Osteocyte (in vitro differentiated cells): ENCODE measurements at places on chromosomes 7 and 10.

DNA sequence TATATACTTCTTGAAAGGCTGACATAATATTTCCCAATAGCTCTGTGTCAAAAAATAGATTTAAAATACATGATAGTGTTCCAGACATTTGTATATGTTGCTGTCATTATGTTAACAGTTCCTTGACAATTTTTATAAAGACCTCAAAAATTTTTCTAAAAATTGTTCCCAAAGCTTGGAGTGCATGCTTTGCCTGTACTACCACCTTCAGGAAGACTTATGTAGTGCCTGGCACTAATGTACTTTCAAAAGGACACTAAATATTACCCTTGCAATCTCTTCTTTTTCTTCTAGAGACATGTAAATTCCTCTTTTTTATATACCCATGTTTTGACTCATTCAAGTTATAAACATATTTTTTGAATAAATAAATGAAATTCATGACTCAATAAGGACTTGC lies 48.0 kb upstream of the SP8 start:
- no peak for DNase-seq

DNA sequence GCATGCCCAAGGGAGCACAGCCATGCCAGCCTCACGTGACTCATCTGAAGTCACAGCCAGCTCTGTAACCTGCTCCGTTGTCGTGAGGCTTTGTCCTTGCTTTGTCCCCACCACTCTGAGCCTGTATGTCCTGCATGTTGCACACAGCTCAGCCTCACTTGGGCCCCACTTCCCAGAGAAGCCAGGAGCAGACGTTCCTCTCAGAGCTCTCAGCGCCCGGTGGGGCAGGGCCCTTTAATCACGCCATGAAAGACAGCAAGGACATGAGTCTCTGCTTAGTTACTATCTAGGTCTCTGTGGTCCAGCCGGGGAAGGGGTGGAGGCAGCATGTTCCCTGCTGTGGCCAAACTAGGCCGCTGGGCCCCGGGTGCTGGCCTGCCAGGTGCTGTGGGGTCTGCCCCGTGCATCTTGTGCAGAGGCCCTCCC lies 127.4 kb upstream of the FAM20C start:
- no peak for DNase-seq

DNA sequence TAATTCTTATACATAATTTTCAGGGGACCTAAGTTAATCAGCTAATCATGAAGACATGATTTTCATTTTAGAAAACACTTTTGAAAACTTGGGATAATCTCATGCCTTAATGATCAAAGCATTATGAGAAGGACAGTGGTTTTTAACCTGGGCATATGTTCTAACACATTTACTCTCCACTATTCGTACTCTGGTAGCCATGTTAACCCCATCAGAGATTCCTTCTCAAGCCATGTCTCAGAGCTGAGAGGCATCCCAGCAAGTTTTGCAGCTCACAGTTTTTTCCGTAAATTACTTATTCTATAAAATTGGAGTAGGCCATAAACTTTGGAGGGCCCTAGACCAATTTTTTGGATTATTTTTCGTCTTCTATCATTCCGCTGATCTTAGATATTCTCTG lies 15.7 kb downstream of the AKR1C1 start:
- DNase-seq = no peak

DNA sequence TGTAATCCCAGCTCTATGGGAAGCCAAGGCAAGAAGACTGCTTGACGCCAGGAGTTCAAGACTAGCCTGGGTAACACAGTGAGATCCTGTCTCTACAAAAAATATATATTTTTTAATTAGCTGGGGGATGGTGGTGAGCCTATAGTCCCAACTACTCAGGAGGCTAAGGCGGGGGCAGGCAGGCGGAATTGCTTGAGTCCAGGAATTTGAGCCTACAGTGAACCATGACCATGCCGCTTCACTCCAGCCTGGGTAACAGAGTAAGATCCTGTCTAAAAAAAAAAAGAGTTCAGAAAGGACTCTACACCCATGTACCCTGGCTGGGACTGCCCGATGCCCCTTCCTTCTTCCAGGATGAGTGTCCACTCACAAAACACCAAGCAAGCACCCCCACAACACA lies 648.7 kb downstream of the PARD3 start:
- no peak for DNase-seq

GRCh38 chr10:92848037-92848440 lies 281 bp upstream of the EXOC6 start:
- no peak for DNase-seq

DNA sequence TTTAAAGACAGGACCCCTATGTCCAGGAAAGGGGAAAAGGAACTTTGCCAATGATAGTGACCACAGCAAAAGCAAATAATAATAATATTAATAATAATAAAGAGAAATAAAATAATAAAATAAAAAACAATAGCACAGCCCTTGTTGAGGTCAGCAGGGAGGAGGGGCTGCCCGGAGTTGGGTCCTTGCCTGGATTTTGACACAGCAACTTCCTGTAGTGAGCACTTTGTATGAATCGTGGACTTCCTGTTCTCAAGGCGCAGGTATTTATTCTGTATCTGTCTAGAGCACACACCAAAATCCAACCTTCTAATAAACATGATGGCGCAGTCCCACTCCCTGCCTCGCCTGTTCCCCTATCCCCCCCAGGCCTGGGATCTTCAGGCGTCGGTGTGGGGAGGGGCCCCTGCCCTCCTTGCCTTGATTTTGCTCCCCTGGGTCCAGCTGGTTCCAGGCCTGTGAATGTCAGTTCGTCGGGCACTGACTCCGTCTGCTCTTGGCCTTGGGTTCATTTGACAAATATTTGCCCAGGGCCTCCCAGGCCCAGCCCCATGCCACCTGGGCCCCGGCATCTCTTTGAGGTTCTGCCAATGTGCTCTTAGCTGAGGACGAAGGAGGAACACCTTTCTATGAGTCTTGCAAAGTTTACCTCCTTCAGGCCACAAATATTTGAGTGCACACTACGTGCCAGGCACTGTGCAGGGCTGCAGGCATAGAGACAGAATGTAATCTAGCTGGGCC lies 13.9 kb downstream of the TRIM8 start:
- no peak for DNase-seq

GRCh38 chr10:93280699-93281366 lies 201.3 kb downstream of the MYOF start:
- no peak for DNase-seq

DNA sequence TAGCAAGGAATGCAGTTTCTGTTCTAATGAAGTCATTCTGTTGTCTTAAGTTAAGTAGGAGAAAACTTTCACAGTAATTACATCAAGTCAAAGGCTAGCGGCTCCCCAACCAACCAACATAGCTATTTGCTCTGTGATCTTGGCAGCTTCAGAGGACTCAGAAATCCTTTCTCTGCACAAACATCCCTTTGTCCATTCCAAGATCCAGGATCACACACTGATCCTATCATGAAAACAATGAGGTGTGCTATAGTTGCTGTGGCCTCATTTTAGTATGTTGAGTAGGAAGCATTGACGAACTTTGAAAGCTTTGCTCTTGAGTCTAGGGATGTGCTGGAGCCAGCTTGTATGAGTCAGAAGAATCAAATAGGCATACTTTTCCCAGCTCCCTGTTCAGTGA lies 218.2 kb upstream of the PRSS58 start:
- DNase-seq = no peak

DNA sequence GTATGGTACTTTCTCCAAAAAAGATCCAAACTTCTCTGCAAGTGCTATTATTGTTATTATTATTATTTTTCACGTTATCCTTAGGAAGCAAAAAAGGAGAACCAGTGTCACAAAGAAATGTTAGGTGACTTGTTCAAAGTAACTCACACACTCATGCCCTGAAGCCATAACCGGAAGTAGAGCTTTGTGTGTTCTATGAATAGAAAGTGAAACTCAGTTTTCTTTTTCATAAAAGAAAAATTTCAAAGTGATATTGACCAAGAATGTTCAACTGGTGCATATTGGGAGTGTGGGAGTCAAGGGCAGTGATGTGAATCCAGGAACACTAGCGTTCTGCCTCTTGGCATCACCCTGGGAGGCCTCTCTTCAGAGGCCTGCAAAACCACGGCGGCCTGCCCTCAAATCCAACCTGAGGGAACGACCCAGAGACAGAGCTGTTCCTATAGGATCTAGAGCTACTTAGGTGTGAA lies 106.1 kb downstream of the PRKCQ start:
- DNase-seq = no peak

GRCh38 chr10:78520737-78521430 lies 487.2 kb downstream of the RPS24 start:
- DNase-seq = peak; percentile 63

- no peak for DNase-seq
Measured at GRCh38 chr7:157547611-157548010, 210.8 kb downstream of the DNAJB6 start.

- no peak for DNase-seq
Measured at GRCh38 chr7:673681-674453, 52.6 kb upstream of the DNAAF5 start.

GRCh38 chr7:1013581-1013980 lies 30.6 kb downstream of the CYP2W1 start:
- DNase-seq = no peak

- no peak for DNase-seq
Measured at GRCh38 chr10:99143651-99144050, 92.0 kb downstream of the HPSE2 start.

GRCh38 chr10:87064651-87065050 lies 30.0 kb downstream of the GLUD1 start:
- DNase-seq = no peak

GRCh38 chr7:45679516-45679915 lies 105.3 kb downstream of the ADCY1 start:
- peak; percentile 48 for DNase-seq

GRCh38 chr7:75756991-75757676 lies 14.9 kb downstream of the CCL26 start:
- no peak for DNase-seq

DNA sequence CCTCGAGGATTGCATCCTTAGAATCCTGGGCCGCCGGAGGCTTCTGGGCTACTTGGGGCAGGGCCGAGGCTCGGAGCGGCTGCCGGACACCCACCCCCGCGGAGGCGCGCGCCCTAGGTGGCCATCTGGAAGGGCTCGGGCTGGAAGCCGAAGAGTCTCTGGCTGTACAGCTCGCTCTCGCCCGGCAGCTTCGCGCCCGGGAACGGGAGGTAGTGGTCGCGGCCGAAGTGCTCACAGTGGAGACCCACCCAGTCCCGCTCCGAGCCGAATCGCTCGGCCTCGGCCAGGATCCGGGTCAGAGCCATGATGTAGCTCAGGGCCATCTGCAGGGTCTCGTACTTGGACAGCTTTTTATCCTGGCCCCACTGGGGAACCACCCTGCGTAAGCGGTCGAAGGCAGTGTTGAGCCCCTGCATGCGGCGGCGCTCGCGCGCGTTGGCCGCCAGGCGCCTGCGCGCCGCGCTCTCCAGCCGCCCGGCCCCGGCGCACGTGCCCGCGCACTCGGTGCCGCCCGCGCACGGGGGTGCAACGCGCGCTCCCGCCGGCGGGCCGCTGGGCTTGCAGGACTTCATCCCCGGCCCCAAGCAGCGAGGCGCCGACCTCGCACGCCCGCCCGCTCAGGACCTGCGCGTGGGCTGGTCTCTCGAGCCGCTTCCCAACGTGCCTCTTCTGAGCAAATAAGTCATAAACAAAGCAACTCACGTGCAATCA lies 652 bp downstream of the ATOH7 start:
- peak; percentile 89 for DNase-seq

GRCh38 chr10:14603534-14604102 lies 171.1 kb downstream of the FAM107B start:
- no peak for DNase-seq

GRCh38 chr7:99102361-99102760 lies 41.5 kb downstream of the SMURF1 start:
- no peak for DNase-seq

DNA sequence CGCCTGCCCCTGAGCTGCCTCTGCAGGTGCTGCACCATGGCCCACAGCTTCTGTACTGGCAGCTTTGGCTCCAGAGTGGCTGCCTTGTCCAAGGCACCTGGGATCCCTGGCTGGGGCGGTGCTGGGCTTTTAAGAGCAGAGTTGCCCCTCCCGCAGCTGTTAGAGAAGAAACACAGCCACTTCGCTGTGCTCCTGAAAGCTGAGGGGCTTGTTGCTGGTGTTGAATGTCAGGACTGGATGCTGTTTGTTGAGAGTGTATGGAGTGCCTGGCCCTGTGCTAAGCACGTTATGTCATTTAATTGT lies 6.2 kb downstream of the FAM241B start:
- no peak for DNase-seq

DNA sequence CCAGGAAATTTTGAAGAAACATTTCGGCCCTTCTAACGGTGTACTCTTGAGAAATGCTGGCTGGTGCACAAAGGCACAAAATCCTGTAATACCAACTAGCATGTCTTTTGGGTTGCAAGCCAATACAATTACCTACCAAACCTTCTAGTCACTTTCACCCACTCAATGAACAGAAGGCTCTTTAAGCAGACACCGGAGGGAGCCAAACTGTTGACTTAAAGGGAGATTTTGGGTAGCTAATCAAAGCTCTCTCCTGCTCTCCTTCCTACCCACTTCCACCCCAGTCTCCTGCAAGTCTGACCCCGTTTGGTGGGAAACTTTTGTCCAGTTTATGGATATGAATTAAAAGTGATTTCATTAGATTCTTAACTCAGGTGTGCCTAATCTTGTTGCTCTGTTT lies 24.0 kb downstream of the GRM3 start:
- no peak for DNase-seq

DNA sequence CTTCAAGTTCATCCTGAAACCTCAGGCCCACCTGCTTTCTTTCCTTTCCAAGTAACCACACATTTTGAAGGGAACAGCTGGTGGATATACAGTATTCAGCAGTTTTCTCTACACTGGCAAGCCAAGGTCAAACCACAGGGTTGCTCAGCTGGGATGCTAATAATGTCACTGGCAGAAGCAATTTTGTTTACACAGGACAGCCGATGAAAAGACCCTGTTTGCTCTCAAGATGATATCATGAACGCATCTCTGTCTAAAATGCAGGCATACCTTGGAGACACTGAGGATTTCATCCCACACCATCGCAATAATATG lies 186.2 kb downstream of the USP6NL start:
- DNase-seq = no peak

DNA sequence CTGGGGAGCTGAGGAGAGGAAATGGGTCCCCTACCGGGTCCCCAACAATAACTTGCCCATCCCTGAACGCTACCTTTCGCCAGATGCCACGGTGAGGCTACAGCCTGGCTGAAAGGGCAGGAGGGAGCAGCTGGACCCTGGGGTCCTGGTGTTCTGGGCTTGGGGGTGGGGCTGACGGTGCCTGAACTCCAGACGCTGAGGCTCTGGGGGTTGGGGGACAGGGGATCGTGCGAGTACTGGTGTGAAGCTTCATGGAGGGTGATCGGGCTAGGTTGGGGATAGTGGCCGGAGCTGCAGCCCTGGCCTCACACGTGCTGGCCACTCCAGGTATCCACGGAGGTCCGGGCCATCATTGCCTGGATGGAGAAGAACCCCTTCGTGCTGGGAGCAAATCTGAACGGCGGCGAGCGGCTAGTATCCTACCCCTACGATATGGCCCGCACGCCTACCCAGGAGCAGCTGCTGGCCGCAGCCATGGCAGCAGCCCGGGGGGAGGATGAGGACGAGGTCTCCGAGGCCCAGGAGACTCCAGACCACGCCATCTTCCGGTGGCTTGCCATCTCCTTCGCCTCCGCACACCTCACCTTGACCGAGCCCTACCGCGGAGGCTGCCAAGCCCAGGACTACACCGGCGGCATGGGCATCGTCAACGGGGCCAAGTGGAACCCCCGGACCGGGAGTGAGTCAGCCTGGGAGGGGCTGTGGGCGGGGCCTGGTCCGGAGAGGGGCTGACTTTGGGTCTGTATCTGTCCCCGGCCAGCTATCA lies 8.3 kb downstream of the AEBP1 start:
- DNase-seq = no peak
